ENCODE measurements at places on chromosomes 1 and 21. TPM values are rescaled to one million over a fixed set of nuclear protein-coding genes. Genes with fewer than 3 reads are reported as not detected.

The RGS7 gene
- not detected for total RNA-seq

The RO60 gene
- total RNA-seq, result 140 TPM

The SCCPDH gene
- 4.9 TPM for total RNA-seq

The FAM131C gene
- 0.77 TPM for total RNA-seq

The SLAMF6 gene
- not detected for total RNA-seq

The NR1I3 gene
- total RNA-seq, result not detected

The KIF17 gene
- total RNA-seq, result 1.0 TPM

Data from bronchial epithelial cell (primary cell).